ENCODE measurements at places on chromosomes 4 and X.

GRCh38 chrX:2609431-2610238, 81.5 kb upstream of the CD99 start:
- DNase-seq: no peak

- no peak for DNase-seq
These were observed 228.4 kb downstream of the DTHD1 start for GRCh38 chr4:36509845-36510244.

DNA sequence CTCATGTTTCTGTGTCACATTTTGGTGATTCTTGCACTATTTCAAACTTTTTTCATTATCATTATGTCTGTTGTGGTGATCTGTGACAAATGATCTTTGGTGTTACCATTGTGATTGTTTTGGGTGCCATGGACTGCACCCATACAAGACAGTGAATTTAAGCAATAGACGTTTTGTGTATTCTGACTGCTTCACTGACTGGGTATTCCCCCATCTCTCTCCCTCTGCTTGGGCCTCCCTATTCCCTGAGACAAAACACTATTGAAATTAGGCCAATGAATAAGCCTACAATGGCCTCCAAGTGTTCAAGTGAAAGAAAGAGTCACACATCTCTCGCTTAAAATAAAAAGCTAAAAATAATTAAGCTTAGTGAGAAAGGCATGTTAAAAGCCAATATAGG, 60.2 kb downstream of the BANK1 start:
- DNase-seq: no peak

- DNase-seq: no peak
These were observed 300.2 kb downstream of the PCDH7 start for GRCh38 chr4:31020363-31020762.

DNA sequence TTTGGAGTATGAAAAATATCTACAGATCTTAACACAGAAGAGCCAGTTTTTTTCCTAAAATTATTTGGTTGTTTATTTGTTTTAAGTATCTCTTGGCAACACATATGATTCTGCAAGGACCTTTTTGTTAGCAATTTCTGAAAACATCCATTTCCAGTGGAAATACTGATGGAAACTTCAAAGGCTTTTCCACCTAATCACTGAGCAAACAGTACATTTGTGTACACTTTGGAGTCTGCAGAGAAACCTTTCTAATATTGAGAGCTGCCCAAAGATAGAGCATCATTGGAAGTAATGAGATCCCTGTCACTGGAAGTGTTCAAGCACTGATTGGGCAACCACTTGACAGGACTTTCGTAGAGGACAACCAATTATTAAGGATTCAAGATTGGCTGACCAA, 69.7 kb upstream of the TFDP3 start:
- DNase-seq: no peak

- no peak for DNase-seq
These were observed 32.7 kb upstream of the MAGED1 start for GRCh38 chrX:51860679-51861078.

DNA sequence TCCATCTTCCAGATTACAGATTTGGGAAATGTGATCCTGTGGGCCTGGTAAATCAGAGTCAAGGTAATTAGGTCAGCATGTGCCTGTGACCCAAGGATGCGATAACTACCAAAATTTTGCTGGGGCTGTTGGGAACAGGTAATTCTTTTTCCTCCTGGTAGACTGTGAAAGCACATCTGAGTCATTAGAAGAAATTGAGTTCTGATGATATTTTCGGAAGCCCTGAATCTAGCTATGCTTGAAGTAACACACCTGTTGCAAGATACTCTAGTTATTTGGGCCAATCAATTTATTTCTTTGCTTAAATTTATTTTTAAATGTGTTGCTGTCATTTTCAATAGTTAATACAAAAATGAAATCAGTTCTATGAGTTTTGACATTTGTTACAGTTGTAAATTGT, 903.6 kb downstream of the RPA4 start:
- no peak for DNase-seq

DNA sequence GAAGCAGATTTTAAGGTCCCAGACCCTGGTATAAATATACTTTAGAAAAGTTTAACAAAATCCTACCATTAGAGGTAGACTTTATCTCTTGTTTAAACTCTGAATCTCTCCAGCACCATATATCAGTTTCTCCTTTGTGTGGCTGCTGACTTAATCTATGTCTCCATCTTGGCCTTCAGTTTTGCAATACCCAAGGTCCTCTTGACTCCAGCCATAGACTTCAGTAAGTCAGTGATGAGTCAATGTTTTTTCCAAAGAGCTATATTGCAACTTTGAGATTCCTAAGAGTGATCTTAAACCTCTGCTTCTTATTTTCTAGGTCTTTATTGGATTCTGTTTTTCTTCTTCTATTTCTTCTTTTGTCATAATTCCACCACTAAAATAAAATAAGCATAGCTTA, 50.8 kb upstream of the ADGRL3 start:
- no peak for DNase-seq

- DNase-seq: no peak
These were observed 257.0 kb upstream of the LDB2 start for GRCh38 chr4:17155486-17155885.

DNA sequence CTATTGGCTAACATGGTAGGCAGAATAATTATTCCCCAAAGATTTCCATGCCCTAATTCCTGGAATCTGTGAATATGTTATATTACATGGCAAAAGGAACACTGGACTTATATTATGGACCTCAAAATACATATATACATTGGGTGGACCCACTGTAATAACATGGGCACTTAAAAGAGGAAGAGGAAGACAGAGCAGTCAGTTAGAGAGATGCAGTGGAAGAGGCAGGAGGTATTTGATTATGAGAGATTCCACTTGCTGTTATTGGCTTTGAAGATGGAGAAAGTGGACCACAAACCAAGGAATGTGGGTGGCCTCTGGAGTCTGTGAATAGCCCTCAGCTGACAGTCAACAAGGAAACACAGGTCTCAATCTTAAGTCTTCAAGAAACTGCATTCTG, 14.0 kb upstream of the ART3 start:
- no peak for DNase-seq

DNA sequence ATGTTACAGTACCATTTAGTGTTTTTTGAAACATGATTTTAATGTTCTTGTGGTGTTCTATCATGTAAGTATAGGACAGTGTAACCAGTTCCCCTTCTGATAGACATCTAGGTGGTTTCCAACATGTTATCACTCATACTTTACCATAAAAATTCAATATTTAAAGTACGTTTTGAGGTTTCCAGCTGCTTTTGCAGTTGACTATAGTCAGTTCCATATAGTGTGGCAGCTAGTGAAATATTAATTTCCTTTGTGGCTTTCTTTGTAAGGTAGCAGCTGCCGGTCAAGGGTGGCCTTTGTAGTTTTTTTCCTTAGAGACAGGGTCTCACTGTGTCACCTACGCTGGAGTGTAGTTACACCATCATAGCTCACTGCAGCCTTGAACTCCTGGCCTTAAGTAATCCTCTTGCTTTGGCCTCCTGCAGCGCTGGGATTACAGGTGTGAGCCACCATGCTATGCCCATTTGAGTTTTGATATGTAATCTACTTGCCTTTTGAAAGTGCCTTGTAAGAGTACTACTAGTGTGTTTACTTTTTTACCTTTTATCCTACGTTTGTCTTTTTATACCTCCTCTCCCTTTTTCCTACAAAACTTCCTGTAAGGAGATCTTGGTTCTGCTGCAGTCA, 63.0 kb downstream of the ARHGAP10 start:
- no peak for DNase-seq

DNA sequence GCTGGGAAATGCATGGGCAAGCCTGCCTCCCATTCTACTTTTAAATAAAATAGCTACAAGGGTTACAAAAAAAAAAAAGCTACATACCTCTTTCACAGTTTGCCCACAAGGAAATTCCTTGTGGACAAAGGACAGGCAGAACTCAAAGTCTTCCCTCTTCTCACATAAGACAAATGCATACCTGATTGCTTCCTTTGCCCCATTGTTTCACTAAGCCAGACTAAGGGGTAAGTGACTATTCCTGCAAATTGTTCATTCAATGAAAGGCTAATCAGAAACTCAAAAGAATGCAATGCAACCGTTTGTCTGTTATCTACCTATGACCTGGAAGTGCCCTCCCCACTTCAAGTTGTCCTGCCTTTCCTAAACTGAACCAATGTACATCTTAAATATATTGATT, 780.6 kb downstream of the FAM133A start:
- DNase-seq: no peak

GRCh38 chr4:19380600-19380999, 871.1 kb upstream of the SLIT2 start:
- no peak for DNase-seq

- no peak for DNase-seq
These were observed 52.2 kb upstream of the NOCT start for GRCh38 chr4:138963412-138963811.

DNA sequence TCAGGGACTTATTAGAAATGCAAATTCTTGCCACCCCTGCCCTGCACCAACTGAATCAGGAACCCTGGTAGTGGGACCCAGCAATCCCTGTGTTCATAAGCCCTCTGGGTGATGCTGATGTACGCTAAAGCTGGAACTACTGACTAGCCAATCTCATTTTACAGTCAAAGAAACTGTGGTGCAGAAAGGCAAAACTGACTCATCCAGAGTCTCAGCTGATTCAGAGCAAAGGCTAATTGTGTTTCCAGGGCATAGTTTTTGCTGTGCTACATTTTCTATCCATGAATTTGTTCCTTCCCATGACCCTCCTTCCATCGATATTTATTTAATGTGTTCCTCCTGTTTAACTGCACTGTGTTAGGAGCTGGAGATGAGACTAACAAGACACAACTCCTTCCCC, 207.5 kb downstream of the REPS2 start:
- DNase-seq: no peak

DNA sequence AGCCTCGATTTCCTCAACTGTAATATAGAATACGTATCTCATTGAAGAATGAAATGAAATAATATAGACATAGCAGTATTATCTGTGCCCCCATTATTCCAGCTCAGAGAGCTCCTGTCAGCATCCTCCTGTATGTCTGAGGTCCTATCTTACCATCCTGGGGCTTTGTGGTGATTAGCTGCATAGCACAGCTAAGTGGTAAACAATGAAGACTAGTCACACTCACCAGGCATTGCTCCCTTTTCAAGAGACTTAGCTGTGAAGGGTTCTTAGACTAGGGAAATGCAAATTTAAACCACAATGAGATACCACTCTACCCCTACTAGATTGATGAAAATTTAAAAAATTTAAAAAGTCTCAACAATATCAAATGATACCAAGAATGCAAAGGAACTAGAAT, 172.9 kb downstream of the SLC39A8 start:
- no peak for DNase-seq

GRCh38 chrX:26783512-26784225, 567.7 kb downstream of the MAGEB5 start:
- DNase-seq: no peak

DNA sequence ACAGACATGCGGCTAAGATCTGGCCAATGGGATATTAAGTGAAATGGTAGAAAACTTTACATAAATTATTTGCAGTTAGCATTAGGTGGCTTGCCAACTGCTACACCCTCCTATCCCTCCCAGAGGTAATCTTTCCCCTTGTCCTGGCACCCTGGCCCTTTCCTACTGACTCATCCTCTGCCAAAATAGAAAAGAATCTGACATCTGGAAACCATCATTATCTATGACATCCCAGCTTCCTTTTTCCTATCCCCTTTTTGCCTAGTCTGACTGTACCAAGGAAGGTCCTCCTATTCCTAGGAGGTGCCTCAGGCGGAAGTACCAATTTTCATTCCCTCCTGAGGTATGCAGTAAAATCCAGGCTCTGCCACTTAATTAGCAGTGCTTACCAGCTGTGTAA, 163.6 kb upstream of the KLF3 start:
- no peak for DNase-seq

DNA sequence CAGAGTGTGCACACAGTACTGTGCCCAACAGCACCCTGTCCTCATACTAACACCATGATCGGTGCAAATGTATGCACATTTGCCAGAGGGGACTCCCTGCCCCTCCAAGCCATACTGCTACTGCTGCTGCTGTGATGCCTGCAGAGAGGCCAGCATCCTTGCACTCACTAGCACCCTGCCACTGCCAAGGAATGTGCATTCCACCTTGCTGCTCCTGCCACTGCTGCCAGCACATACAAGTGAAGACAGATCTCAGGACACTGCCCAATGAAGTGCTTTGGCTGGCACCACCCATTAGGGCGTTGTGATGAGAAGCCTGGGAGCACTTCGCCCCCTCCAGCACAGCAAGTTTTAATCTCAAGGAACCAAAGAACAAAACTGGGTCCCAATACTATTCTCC, 146.3 kb upstream of the DMD start:
- no peak for DNase-seq

GRCh38 chrX:10750581-10750980, 130.2 kb upstream of the MID1 start:
- DNase-seq: no peak

DNA sequence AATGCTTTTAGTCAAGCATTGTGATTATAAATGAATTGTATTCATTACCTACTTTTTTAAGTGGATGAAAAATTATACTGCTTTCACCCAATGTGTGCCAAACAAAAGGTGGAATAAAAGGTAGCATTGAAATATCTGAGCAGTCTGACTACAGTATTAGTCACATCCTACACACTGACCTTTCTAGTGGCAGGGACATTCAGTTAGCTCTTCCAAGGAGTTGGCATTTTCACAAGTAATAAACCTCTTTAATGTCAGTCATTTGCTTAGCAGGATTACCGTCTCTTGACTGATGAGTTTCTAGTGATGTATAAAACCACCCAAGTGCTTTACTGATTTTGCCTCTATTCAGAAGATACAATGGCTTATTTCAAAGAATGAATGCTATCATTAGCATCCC, 687.9 kb downstream of the ARAP2 start:
- DNase-seq: no peak

- DNase-seq: peak; percentile 27
These were observed 49.5 kb downstream of the PHEX start for GRCh38 chrX:22081475-22082092.

DNA sequence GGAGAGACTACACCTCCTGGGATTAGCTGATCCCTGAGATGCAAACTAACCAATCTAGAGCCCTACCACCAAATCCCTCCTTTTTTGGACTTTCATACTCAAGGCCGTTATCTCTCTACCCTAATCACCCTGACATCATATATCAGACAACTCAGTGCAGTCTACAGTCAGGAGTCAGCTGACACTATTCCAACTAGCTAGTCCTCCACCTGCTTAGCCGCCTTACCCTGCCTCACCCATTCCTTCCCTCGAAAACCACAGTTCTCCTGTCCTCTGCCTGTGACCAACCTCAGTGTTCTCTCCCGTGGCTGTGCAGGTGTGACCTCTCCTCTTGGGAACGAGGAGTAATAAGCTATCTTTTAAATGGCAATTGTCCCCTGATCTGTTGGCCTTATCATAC, 1.8 kb upstream of the PPEF2 start:
- no peak for DNase-seq
